ENCODE measurements at places on chromosomes 2 and 18.

GRCh38 chr2:105104208-105104731 lies 66.4 kb downstream of the MRPS9 start:
- no peak for DNase-seq

GRCh38 chr2:214565246-214565645 lies 154.4 kb downstream of the VWC2L start:
- no peak for DNase-seq

- no peak for DNase-seq
Observed at GRCh38 chr18:45171679-45172191, 443.5 kb upstream of the SLC14A2 start.

DNA sequence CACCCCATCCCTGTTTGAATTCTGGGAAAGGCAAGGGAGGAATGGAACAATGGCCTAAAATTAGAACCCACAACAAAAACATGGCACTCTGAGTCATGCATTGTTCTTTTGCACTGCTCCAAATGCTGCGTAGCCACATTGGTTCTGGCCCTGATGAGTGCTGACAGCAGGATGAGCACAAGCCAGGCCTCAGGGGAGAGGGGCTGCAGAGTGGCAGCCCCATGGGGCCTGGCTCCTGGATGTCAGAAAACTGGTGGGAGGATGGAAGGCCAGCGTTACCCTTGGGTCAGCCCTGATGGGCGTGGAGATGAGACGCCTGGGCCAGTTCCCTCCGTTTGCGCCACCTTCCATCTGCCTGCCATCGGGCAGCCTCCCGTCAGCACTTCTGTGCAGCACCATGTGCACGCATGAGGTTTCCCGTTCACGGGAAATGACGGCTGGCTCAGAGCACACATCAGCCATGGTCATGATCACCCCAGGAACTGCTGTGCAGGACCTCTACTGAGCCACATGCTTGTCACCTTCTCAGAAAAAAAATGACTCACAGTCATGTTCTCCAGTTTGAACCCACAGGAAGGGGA lies 65.6 kb downstream of the CYP26B1 start:
- no peak for DNase-seq

DNA sequence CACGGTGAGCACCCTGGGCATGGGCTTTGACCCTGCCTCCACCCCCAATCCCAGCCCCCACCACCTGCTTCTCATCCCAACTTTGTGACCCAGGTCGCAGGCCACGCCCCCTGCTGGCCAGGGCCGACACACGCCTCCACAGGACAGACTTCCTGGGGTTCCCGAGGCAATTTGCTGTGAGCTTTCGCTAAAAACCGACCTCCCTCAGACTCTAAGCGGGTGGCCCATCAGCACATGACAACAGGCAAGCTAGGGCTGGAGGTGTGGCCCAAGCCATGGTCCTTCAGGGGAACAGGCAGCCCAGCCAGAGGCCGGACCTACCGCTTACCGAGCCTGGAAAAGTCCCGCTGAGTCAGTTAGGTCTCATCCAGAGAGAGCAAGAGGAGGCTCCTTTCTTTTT lies 31.9 kb downstream of the C1QL2 start:
- no peak for DNase-seq

DNA sequence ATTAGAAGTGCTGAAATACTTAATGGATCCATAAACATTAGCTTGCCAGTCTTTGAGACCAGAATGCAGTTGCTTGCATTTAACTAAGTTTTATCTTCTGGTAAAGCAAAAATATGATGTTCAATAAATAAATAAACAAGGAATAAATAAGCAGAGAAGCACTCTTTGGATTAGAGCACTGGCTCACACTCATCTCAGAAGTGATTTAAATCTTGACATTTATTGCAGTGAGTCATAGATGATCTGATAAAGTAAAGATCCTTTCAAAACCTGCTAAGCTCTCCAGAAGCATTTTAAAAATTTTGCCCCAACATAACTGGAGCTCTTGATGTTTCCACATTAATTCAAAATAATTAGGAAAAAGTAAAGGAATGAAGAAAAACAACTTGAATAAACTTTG lies 66.8 kb downstream of the KYNU start:
- DNase-seq = no peak
